ENCODE measurements at places on chromosomes 7 and 10.
A peak's percentile ranks its signal among the peaks of the same experiment; 100 is the strongest.

GRCh38 chr7:44188480-44189225 lies 586 bp downstream of the GCK start:
- no peak for DNase-seq

DNA sequence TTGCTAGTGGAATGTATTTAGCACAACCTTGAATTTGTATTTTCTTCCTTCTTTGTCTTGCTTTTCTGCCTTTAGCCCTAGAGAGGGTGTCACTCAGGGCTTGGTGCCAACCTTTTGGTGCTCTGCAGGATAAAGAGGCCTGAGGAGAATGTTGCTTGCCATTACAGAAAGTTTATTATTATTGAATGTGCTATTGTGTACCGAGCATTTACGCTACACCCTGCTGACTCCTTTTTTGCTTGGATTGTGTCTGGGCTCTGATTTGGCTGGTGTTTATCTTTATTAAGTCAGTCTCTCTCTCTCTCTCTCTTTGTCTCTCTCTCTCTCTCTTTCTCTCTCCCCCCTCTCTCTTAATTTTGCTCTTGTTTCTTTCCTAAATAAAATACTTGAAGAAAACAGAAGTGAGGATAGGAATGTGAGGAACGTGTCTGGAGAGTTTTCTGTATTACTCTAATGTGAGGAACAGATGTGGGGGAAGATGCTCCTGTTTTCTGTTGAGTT lies 284.4 kb upstream of the PHYHIPL start:
- no peak for DNase-seq

DNA sequence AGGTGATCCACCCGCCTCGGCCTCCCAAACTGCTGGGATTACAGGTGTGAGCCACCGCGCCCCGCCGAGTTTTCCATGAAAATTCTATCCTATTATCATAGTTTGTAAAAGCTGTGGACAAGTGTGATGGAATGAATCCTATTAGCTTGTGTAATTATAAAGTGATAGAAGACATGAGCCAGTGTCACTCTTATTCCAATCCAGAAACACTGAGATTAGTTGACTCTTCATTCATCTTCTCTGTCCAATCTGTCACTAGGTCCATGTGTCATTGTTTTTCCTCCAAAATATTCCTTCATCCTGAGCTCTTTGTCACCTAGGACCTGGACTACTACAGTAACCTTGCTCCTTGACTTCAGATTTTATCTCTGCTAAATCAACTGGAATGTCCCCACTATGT lies 13.5 kb downstream of the FBH1 start:
- DNase-seq = no peak

GRCh38 chr7:151669762-151670161 lies 150.1 kb upstream of the RHEB start:
- no peak for DNase-seq

DNA sequence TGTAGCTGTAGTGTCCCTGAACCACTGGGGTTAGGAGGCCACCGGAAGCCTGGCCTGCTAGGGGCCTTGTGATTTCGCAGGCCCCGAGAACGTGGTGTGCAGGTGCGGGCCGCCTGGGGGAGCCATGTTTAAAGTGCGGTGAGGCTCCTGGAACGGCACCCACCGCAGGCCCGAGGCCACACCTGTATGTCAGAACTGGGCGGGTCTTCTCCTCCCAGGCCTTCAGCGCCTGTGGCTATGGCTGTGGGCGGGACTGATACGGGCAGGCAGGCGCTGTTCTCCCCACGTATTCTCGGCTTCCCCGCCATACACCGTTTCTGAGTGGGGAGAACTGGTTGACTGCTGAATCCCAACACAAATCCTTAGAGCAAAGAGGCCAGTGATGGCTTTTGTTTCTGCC lies 74.8 kb downstream of the DNAJB6 start:
- no peak for DNase-seq

- DNase-seq = no peak
Measured at GRCh38 chr7:106818736-106819135, 46.3 kb upstream of the PIK3CG start.

DNA sequence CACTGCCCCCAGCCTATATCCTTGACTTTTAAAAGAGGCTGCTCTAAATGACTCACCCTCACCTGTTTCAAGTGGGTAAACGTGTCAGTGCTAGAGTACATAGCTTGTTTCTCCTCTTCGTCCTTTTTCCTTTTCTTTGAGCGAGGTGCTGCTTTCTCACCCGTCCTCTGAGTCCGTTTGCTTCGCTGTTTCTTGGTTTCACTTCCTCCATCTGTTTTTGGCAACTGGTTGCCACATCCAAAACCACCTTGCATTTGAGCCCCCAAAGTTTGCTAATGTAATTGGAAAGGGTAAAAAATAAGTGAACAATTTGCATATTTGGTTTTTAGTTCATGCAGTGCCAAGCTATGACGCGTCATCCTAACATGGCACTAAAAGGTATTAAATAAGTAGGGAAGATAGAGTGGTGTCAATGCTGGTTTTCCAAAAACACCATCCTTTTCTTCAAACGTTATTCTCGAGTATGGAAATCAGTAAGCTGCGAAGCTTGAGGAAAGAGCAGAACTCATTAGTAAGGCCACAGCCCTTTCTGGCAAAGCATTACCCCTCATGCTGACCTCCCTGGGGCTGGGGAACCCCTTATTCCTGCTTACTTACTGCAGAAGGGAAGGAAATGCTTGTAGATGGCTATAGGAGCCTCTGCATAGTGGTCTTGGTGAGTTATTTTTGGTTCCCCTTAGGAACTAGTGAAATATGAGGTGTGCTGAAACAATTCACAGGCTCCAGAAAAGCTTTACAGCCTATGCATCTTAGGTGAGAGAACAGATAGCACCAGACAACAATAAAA lies 133.5 kb downstream of the GALNT11 start:
- peak; percentile 11 for DNase-seq

GRCh38 chr7:74561898-74562613 lies 95.5 kb upstream of the GTF2I start:
- no peak for DNase-seq

DNA sequence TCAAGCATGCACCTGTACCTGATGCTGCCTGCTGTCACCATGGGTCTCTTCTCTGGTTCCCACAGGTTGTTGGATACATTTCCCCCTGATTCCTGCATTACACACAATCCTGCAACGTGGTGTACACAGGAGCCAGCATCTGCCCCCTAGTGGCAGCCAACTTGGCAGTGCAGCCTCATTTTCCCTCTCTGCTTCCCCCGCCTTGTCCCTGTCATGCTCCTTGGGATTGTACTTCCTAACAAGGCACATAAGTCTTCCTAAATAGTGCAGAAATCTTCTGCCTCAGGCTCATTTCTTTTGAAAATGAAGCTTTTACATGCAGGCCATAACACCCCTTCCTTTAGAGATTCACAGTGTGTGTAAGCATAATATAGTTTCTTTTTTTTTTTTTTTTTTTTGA lies 387.5 kb downstream of the CCSER2 start:
- DNase-seq = no peak

- DNase-seq = no peak
Measured at GRCh38 chr10:130014263-130015074, 50.4 kb upstream of the EBF3 start.

DNA sequence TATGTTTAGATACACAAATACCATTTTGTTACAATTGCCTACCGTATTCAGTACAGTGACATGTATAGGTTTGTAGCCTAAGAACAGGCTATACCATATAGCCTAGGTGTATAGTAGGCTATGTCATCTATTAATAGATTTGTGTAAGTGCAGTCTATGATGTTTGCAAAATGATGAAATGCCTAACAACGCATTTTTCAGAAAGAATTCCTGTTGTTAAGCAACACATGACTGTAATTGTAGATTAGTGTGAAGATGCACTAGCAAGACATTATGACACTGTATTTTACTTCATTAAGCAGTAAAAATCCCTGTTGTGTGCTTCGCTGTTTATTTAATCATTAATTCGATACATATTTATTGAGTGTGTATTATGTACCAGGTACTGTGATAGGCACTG lies 446.0 kb downstream of the SUGCT start:
- no peak for DNase-seq

DNA sequence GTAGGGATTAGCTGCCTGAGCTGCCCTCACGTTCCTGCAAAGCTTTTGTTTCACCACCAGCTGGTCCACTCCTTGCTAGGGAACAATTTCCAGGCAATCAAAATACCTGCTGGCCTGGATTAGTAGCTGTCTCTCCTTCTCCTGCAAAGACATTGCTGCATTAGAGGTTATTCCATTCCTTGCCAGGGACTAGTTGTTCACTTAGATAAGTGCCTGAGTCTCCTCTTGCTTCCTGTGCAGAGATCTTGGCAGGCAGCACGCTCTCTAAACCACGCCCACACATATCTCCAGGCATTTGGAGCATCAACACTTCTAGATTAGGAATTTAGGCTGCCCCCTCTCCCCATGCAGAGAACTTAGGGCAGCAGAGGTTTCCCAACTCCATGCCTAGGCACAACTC lies 150.4 kb upstream of the SMIM30 start:
- DNase-seq = no peak

DNA sequence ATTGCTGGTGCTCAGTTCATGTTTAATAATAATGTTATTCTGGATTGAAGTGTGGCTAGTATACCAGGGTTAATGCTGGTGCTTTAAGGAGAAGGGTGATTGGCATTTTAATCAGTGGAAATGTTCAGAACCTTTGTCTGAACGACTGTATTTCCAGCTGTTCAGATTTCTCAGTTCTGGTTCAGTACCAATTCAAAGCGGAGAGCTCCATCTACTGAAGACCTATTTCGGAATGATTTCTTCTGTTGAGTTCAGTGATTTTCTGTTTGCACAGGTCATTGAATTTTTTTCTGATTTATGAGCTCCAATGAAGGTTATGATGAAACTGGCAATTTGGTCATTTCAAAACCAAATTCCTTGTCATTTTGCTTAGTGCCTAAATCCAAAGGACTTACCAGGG lies 160.1 kb downstream of the EXOC4 start:
- no peak for DNase-seq

DNA sequence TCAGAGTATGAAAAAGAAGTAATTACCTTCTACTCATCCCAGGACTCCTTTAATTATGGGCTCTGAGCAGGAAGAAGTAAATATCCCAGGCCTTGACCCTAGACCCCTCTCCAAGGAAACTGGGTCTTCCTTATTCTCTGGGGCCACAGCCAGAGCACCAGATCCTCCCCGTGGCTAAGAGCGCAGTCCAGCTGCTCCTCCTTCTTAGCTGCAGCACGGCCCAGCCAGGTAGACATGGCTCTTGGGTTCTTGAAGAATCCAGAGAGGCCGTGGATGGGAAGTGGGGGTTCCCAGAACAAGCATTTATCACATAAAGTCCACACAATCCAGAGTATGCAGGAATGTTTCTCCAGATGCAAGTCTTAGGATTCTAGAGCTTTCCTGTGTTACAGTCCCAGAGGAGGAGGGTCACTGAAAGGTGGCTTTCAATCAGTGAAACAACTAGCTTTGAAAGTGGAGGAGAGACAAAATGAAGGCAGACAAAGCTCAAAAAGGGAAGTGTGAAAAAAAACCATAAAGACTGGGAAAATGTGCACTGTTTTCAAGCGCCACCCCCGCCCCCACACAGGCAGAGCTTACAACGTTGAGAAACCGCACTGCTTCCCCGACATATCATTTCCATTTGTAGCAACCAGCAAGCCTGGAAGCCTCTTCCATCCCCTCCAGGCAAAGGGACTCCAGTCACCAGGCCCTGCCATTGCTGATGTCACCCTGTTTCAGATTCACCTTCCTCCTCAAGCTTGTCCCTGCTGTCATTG lies 396.5 kb upstream of the MKI67 start:
- no peak for DNase-seq

DNA sequence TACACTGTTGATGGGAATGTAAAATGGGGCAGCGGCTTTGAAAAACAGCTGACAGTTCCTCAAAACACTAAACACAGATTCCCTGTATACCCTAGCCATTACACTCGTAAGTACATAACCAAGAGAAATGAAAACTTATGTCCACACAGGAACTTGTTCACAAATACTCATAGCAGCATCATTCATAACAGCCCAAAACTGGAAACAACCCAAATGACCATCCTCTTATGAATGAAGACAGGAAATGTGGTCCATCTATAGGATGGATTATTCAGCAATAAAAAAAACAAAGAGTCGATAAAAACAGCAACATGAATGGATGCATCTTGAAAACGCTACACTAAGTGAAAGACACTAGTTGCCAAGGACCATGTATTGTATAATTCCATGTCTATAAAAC lies 23.7 kb downstream of the NMT2 start:
- DNase-seq = no peak

DNA sequence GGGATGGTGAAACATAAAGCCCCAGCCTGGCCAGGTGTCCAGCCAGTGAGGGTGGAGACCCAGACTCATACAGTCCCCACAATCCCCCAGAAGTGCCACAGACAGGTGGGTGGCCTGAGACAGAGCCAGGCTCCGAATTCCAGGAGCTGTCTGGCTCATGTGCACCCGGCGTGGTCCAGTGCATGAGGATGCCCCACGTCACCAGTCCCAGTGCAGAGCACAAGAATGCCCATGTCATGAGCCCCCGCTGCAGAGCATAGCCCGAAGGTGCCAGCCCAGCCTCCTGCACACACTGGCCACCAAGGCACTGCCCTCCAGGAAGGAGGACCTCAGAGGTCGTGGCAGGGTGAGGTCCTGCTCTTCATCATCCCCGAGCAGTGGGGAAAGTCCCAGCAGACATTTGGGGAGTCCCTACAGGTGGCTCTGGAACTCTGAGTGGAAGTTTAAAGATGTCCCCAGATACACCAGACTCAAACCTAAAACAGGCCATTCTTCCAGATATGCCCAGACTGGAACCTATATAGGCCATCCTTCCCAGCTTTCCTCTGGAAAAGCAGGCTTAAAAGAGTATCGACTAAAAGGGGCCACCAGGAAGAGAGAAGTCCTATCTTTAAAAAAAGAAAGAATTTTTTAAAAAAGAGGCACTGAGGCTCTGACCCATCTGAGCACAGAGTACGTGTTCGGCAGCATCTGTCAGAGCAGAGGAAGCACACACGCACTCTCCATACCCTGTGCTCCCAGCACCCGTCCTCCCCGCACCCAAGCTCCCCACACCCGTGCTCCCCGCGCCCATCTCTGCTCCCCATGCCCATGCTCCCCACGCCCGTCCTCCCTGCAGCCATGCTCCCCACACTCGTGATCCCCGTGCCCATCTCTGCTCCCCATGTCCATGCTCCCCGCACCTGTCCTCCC lies 11.5 kb downstream of the DIP2C start:
- DNase-seq = no peak

DNA sequence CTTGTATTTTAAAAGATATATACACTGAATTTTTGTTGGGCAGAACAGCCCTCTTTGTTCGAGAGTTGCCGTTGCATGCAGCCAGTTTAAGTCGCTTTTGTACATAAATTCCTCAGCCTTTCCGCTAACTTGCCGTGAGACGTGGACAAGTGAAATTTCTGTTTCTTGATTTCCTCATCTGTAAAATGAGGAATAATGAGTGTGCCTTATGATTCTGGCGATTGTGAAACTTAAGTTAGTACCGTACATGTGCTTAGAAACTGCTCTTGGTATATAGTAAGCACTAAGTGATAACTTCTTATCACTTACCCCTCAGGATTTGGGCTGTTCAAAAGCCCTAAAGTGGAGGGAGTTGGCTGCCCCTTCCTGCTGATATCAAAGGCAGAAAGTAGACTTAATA lies 1.4 kb downstream of the CCNJ start:
- DNase-seq = peak; percentile 6
